Stimulated activated CD4-positive, alpha-beta T cell treated with anti-CD3 and anti-CD28 coated beads, Interleukin-1b, Interleukin-23, amount 100 ng/mL, for 48 hours (primary cell): ENCODE measurements at places on chromosomes 4 and X.

DNA sequence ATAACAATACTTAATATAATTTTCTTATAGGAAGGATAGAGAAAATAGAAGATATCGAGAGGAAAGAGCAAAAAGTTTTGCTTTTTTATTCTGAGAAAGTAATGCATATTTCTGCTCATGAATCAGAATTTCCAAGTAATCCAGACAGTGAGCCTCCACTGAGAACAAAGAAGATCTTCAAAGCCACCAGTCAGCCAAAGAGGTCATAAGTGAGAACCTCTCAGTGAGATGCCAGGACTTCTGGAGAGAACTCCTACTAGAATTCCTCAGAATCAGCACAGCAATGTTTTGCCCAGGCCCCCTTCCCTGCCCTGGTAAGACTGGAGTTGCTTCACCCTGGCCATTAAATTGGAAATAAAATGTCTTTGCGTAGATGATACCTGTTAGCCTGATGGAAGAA, 254.4 kb upstream of the FAT4 start:
- no peak for DNase-seq

DNA sequence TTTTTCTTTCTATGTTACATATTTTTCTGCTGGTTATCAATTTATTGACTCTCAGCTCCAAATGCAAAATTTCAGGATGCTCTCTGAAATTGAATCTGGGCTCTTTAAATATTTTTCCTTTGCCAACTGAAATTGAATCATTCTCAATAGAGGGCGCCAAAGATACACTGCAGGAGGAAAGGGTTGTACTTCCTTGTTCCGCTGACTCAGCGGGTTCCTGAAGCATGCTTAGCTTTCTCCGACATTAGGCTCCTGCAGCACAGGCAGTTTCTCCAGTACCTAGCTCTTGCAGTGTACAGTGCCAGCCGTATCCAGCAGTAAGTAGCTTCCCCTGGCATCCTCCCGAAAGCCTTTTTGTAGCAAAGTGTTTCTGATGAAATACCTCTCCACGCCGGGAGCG, 28.8 kb upstream of the CFAP47 start:
- peak; percentile 1 for DNase-seq

DNA sequence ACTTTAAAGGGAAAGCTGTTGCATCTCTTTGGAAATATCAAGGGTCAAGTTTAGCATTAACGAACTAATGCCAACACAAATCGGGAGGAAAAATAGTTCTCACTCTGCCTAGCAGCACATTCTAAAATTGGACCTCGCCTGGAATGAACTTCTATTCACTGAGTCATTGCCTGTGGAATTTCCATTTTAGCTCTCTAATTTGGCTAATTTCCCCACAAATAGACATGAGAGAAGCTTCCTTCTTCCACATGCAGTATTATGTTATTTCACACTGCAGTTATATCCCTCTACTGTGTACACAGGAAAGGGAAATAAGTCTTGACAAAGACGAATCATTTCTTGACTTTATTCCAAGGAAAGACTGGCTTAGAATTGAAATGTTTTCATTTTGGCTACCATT, 9.3 kb downstream of the ZXDA start:
- DNase-seq = no peak

DNA sequence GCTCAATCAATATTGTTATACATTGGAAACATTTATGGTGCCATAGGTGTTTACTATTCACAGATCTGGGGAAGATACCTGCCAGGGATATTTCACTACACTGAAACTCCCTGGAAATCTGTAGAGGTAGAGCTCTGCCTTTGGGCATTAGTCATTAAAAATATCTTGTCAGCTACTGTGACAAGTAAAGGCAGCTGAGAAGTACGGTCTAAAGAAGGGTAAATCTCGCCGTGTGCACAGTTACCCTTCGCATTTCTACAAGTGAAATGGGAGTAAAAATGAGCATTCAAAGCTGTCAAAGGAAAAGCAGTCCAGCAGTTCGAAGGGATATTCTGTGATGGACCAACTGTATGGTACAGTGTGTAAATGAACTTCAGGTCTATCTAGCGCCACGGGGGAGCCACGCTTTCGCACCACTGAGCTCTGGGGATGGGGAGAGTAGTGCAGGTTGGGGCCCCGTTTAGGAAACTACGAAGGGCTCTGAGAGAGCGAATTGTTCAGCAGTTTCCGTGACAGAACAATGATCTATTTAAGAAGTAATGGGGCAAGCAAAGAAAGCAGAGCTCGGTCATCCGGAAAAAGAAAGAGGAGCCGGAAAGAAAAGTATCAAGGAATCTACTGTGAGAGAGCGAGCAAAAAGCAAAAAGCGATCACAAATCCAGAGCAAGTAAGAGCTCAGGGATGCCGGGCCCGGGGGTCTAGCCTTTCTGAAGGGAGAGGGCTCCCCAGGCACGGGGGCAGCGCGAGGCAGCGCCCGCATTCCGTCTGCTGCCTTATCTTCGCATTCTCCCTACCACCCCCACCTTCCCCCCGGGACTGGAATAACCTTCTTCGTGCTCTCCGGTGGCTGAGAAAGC, 646 bp downstream of the TIGD4 start:
- peak; percentile 25 for DNase-seq

DNA sequence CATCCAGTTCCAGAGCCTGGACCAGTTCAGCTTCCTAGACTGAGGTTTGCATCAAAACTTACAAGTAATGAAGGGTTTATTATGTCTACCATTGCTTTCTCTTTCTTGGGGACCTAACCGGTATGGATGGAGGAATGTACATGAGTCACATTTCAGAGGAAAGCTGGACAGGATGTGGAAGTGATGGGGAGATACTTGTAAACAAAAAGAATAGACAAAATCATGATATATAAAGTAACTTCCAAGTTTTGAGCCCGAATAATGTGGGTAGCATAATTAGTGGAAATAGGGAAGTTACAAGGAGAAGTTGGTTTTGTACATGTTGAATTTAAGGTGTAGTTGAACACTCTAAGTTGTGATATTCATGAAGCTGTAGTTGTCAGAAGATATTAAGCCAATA, 15.0 kb downstream of the FNIP2 start:
- no peak for DNase-seq

GRCh38 chrX:153845195-153845594, 14.9 kb upstream of the PDZD4 start:
- DNase-seq = no peak

DNA sequence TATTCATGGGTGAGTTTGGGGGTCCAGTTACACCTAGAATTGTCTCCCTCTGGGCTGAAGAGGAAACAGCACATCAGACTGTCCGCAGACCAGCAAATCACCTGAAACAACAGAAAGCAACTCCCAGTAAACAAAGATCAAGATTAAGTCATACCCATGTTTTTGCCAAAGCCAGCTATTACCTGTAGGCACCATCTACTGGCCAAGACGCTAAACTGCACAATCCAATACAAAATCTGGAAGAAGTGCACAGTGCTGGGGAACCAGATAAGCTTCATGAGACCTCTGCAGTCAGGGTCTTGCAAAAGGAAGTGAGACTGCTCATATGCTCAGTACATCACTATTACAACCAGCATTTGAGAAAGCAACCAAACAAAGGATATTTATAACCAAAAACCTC, 157.5 kb upstream of the ITM2A start:
- DNase-seq = no peak

- DNase-seq = no peak
Measured at GRCh38 chr4:118790544-118790943, 45.4 kb downstream of the SEC24D start.

DNA sequence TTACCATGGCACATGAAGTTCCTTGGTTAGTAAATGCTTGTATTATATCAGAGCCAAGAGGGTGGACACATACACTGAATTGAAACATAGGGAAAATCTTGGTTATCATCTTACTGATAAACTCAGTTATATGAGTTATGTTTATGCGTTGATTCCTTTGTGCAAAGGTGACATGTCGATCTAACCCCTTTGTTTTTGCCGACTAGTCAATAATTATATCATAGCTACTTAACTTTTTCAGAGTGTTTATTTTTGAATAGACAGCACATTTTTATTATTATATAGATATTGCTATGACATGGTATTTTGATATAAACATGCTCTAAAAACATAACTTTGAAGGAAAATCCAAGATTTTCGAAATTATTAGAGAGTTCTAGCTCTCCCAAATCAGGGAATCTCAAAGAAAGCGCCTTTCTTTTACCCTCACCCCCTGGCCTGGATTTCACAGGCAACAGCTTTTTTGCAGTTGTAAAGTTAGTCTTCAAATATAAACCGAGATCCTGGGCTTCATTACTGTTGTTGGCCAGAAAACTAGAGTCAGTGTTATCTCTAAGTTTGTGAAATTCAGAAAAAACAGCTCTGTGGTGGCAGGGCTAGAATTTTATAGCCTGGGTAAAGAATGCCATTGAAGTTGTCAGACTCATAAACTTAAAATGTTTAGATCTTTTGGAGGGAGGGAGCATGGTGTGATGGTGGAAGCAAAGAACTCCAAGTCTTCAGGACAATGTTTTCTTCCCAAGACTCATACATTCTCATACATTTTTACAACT, 45.8 kb upstream of the PITX2 start:
- no peak for DNase-seq

GRCh38 chrX:106707771-106708454, 18.6 kb upstream of the RNF128 start:
- no peak for DNase-seq

- DNase-seq = no peak
Measured at GRCh38 chr4:53361451-53361850, 4.4 kb downstream of the SCFD2 start.

GRCh38 chr4:185797018-185797417, 15.0 kb downstream of the SORBS2 start:
- DNase-seq = no peak

DNA sequence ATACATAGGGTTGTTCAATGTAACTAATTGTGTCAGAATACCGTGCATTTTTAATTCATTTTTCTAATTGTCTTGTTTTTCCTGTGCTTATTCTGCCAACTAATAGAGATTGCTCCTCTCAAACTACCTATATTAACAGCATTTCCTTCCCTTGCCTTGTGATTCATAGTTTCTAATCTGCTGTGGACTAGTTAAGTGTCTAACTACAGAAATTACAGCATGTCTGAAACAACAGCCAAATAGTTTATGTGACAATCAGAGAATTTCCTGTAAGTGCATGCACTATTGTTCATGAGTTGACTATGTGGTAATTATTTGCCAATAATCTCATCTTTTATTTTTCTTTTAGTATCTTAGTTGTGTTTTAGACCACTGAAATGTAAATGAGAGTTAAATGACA, 4.1 kb upstream of the SEC24B start:
- DNase-seq = no peak

- no peak for DNase-seq
Measured at GRCh38 chr4:29861307-29861706, 858.9 kb upstream of the PCDH7 start.

DNA sequence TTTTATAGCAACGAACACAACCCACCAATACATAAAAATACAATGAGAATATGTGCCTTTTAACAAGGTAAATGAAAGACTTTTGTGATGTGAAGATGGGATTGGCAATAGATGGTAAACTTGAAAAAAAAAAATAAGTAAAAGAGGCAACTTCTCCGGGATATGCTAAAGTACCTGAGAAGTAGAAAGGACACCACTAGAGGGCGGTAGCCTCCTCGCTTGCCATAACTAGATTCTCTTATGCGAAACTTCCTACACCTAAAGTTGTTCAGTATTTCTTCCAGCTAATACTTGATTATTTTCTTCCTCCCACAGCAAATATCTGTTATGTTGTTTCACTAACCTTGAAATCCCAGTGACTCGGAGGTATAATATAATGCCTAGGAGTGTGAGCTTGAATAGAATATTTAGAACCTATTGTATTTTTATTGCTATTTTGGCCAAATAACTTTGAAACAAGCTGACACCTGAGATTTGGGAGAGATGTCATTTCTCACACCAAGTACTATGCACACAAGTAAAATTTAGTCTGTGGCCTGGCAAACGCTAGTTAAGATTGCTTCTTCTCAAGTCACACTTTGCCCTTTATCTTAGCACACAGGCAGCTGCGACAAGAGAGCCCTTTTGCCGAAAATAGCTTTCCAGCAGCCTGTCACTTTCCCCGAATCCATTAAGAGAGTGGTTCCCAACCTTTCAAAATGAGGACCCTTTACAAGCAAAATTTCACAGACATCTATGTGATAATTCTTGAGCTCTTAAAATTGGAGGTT, 44.9 kb upstream of the PDLIM5 start:
- DNase-seq = peak; percentile 32

- no peak for DNase-seq
Measured at GRCh38 chr4:74189331-74190043, 31.6 kb downstream of the MTHFD2L start.

GRCh38 chr4:37967736-37968135, 7.5 kb downstream of the PTTG2 start:
- DNase-seq = no peak

GRCh38 chr4:83110970-83111750, 3.4 kb downstream of the PLAC8 start:
- no peak for DNase-seq

DNA sequence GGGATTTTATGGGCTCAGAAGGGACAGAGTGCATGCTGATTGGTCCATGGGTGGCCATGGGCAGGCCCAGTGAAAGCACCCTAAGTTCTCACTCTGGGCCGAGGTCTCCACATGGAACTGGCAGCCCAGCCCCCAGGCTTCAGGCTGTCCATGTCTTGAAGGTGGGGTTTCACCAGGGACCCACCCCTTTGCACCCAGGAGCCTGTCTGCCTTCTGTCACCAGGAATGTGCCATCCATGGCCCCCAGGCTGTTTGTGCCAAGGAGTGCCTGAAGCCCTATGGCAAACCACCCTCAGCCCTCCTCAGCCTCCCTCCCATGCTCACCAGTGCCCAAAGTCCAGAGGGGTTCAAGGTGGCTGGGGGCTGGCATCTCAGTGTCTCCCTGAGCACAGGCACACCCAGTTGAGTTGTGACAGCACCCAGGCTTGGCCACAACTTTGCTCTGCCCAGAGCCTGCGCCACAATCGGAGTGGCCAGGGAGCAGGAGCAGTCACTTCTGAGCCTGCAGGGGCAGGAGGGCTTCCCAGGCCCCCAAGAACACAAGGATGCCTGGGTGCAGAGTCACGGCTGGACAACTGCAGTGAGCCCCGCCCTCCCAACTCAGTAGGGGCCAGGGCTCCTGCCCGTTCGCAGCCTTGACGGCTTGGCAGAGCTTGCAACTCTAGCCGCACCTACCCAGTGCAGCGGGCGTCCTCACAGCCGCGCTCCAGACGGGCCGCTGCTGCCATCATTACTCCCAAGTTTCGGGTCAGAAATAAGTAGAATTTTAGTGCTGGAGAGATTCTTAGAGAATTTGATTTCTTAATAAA, 185.3 kb upstream of the NUDT6 start:
- no peak for DNase-seq

GRCh38 chr4:99573735-99574368, 772 bp upstream of the MTTP start:
- DNase-seq = no peak
